ENCODE measurements at places on chromosomes 5 and 9.

DNA sequence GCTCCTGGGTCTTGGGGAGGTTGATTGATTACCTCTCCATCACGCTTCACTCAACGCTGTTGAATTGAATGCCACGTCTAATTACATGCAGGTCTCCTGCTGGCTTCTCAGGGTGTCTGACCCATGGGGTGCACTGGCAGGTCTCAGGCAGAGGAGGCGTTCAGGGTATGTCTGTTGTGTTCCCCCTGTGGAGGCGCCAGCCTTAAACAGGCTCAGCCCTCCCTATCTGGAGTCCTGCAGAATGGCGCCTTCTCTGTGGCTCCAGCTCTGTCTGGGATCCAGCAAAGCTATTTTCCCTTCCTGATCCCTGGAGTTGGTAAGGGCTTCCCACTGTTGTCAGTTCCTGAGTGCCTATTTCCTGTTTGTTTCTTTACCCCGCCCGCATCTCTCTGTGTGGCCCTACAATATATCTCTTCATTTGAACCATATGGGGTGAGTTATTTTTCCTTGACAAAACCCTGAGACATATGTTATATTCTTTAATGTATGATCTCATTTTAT lies 150.0 kb downstream of the NTRK2 start:
- DNase-seq = no peak

DNA sequence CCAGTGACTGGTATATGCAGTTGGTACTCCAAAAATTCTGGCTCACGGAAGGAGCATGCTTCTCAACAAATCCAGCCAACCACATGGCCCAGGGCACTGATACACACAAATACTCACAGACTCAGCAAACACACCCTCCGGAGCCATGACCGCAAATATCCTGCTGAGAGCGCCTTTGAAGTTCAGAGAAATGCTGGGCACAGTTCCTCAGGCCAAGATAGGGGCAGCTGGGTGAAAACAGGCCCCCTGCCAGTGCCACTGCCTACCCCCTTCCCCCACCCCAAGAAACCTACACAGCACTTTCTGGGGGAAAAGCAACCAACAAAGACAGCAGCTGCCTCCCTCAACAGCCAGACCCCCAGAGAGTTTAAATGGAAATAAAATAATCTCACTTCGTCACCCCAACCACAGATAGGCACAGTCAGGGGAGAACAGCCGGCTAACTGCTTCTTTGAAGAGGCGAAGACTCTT lies 120.0 kb downstream of the C5orf15 start:
- no peak for DNase-seq

DNA sequence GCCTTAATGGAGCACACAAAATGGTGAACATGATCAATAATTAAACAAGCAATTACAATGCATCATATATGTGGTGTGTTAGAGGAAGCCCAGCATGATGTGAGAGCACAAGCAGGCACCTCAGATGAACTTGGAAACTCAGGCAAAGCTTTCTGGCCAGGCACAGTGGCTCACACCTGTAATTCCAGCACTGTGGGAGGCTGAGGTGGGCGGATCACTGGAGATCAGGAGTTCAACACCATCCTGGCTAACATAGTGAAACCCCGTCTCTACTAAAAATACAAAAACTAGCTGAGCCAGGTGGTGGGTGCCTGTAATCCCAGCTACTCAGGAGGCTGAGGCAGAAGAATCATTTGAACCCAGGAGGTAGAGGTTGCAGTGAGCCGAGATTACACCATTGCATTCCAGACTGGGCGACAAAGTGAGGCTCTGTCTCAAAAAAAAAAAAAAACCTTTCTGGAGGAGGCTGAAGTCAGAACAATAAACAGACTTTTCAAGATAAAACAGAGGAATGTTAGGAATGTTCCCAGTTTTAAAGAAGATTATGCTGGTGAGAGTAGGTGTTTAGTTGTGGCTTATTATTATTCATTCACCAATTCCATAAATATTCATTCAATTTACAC lies 159.4 kb downstream of the CEMIP2 start:
- no peak for DNase-seq

DNA sequence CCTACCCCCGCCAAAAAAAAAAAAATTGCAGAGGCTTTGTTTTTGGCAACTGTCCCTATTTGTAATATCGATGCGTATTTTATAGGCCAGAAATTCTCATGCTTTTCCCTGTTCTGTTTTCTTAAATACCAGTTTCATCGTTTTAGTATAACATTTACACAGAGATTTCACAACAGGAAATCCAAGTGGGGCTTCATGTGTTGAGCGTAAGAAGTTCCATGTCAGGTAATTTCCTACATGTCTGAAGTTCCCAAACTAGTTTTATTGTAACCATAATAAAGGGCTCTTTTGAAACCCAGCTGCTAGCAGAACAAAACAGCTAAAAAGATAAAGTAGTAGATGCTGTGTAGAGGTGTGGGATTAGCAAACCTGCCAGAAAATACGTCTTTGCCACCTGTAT lies 4.2 kb downstream of the SMC5 start:
- no peak for DNase-seq

- DNase-seq = no peak
Observed at GRCh38 chr5:32302835-32303754, 9.6 kb downstream of the MTMR12 start.

DNA sequence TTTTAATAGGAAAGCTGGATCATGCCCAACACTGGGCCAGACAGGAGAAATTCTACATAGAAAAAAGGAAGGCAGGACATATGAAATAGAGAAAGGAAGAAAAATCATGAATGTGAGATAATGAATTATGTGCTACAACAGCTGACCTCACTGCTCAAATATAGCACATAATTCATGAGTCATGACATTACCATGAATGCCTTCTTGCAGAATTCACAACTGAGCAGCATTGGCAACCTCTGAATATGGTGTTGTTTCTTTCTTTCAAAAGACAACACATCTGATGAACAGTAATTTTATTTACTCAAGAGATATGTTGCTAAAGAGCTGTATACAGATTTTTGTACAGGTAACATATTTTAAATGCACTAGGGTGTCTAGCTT lies 34.4 kb downstream of the APBA1 start:
- DNase-seq = no peak

- peak; percentile 65 for DNase-seq
Observed at GRCh38 chr5:59275510-59276324, 617.8 kb downstream of the PDE4D start.

DNA sequence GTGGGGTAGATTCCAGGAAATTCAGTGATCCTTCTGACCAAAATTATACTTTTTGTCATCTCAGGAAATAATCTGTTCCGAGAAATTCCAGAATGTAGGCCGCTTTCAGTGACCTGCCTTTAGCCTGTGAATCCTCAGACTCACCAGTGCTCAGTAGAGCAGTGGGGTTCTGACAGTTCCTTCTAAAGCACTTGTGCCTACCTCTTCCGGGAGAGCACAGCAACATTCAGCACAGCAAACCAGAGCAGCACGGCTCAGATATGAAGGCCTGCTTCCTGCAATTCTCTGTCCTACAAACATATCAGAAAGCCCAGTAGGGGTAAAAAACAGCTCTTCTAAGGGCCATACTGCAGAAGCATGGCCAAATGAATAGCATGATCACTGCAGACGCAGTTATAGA lies 15.0 kb downstream of the FANCC start:
- no peak for DNase-seq

GRCh38 chr5:61806491-61807020 lies 474.5 kb downstream of the ZSWIM6 start:
- no peak for DNase-seq

- DNase-seq = no peak
Observed at GRCh38 chr5:38871058-38871605, 25.3 kb downstream of the OSMR start.

GRCh38 chr9:128384801-128385495 lies 13.8 kb downstream of the URM1 start:
- DNase-seq = no peak

DNA sequence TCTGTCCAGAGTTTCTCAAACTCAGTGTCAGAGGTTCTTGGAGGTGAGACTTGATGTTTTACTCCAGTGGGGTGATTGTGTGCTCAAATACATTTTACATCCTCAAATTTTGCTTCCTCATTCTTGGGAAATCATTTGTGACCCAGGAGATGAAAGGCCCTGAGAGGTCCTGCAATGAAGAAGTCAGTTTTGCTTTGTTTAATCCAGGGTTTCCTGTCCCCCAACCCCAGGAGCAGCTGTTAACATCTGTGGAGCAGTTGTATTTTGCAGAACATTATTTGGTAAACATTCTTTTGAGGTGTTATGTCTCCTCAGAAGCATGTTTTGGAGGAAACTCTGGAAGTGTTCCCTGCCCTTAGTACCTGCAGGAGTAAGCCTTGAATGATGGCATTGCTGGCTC lies 59.8 kb downstream of the DAB2IP start:
- no peak for DNase-seq

- peak; percentile 8 for DNase-seq
Observed at GRCh38 chr5:111635151-111635902, 121.7 kb downstream of the NREP start.

DNA sequence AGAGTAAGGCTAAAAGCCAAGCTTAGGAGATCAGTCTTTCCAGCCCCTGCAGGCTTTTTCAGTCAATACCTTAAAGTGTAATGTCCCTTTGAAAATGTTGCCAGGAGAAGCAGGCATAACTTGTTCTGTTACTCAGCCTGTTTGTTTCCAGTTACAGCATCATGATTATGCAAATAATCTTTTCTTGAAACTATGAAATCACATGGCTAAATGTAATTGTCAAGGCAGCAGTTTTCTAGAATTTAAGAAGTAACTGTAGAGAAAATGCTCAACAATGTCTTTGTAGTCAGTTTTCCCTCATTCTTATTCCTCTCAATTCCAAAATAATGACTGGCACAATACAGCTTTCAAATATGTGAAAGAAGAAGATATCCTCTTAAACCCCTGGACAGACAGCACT lies 1.9 kb upstream of the GPR107 start:
- no peak for DNase-seq

DNA sequence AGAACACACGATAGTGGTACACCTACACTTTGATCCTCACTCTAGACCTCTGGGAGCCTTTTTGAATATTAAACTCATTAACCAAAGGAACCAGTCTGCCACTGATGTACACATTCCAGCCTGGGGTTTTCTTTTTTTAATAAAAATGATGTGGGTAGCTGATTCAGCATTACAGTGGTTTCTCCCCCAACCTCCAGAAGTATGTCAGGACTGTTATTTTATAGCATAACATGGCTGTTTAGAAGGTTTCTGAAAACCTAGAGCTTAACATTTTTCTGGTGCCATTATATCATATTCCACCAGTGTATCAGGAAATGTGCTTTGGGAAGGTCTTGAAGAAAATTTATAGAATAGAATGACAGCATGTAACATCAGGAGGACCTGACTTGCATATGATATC lies 540.9 kb upstream of the WWC1 start:
- no peak for DNase-seq

DNA sequence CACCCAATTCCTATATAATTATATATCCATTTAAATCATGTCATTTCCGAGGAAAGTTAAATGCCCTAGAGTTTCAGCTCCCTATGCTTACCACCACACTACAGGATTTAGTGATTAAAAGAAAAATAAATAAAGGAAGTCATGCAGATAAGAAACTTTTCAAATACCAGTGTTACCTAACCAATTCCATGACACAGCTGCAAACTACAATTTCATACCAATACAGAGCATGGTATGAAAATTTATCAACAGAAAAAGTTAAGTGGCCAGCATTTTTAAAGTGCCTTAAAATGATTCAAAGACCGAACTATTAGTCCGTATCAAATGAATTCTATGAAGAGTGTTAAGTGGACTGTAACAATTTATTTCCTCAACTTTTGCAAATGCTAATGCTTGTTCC lies 35.9 kb downstream of the CEP120 start:
- no peak for DNase-seq

DNA sequence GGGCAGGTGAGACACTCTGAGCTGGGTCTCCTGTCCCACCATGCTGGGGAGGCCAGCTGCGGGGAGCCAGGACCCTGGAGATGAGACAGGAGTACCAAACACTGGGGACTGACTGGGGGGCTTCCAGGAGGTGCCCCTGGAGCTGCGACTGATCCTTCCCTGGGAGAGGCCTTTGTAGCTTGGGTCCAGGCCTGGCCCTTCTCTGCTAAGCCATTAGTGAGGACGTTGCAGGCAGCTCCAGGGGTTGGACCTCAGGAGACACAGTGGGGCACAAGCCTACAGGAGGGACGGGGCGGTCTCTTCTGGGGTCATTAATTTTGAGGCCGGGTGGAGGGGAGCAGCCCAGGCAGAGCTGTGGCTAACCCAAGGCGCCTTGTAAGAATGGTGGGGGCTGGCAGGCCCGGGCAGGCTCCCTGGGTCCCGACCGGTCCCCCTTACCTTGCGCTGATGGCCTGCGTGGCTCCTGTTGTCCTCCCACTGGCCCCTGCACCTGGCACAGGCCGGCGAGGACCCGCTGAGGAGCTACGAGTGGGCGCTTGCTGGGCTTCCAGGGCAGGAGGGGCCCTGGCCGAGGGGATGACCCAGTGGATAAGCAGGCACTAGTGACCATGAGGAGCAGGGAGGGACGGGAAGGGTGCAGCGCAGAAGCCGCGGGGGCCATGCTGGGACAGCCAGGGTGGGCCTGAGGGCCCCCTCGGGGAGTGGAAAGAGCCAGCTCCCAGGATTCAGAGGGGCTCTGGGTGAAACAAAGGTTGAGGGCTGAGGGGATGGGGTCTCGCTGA lies 5.1 kb downstream of the MRPS2 start:
- DNase-seq = no peak

DNA sequence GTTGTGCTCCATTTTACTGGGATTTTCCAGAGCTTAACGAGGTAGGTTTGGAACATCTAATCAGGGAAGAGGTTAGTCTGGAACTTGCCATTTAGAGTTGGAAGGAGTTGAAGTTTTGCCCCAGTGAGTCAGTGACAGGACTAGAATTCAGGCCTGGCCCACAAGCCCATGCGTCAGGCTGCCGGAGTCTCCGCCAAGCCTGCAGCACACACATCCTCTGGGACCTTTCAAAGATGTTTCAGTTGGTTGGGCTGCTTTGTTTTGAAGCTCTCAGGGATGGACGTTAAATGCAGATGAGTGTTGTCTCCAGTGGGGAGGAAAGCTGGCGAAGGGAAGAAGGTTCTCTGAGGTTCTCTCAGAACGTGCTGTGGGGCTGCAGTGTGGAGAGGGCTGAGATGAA lies 147.0 kb downstream of the PSAT1 start:
- DNase-seq = no peak
